ENCODE measurements at places on chromosomes 1 and 21.

- no peak for DNase-seq
Observed at GRCh38 chr1:24406788-24407187, 6.8 kb downstream of the STPG1 start.

GRCh38 chr1:228074954-228075730, 7.4 kb upstream of the ARF1 start:
- DNase-seq = no peak

GRCh38 chr1:32336591-32336932, 529 bp upstream of the MARCKSL1 start:
- no peak for DNase-seq

DNA sequence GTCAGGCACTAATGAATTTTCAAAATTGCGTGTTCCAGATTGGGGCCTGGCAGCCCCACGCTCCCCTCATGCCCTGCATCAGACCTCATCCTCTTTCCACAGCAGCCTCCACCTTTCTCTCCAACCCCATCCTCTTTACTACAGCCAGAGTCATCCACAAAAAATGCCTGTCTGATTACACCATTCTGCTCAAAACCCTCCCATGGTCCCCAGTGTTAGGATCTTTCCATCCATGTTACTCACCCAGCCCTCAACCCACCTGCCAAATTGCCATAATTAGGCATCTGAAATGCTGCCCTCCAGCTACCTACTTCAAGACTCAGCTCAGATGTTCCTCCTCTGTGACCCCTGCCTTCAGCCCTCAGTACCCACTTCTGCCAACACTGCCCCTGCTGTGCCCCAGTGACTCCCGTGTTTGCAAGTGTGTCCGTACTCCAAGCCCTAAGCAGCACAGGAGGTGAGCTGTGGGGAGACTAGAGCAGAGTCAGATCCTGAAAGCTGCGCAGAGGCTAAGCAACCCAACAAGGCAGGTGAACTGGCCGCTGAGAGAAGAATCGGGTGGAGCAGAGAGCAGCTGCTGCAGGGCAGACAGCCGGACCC, 715 bp upstream of the ARTN start:
- no peak for DNase-seq

- no peak for DNase-seq
Observed at GRCh38 chr1:18119771-18120377, 12.3 kb downstream of the IGSF21 start.

GRCh38 chr1:101187297-101187696, 49.5 kb upstream of the S1PR1 start:
- no peak for DNase-seq

- no peak for DNase-seq
Observed at GRCh38 chr1:23864801-23865542, 3.1 kb downstream of the FUCA1 start.

- no peak for DNase-seq
Observed at GRCh38 chr1:170770254-170770653, 106.3 kb downstream of the PRRX1 start.

- DNase-seq = no peak
Observed at GRCh38 chr1:27589841-27590426, 14.0 kb downstream of the AHDC1 start.
